Stimulated activated CD8-positive, alpha-beta memory T cell treated with anti-CD3 and anti-CD28 coated beads, Interleukin-15, amount 100 ng/mL, for 4 hours (primary cell): ENCODE measurements at places on chromosomes 2 and 18.

DNA sequence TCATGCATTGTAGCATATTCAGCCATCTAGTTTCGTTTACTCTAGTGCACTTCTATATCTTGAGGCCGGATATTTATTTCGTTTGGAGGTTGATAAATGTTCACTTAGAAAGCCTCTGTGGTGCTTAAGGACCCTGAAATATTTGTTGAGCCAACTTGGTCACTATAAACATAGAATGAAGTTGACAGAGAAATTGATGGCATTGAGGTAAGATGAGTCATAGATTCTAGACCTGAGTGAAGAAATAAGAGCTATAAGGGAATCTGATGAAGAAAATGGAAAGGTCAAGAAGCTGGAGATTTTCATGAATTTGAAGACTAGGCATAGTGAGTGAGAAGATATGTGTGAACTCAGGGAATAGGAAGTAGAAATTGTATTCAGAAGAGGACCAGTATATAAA is 35.9 kb downstream of the EPC2 start:
- no peak for DNase-seq

- no peak for DNase-seq
Measured at GRCh38 chr2:128466376-128466775, 147.7 kb upstream of the HS6ST1 start.

DNA sequence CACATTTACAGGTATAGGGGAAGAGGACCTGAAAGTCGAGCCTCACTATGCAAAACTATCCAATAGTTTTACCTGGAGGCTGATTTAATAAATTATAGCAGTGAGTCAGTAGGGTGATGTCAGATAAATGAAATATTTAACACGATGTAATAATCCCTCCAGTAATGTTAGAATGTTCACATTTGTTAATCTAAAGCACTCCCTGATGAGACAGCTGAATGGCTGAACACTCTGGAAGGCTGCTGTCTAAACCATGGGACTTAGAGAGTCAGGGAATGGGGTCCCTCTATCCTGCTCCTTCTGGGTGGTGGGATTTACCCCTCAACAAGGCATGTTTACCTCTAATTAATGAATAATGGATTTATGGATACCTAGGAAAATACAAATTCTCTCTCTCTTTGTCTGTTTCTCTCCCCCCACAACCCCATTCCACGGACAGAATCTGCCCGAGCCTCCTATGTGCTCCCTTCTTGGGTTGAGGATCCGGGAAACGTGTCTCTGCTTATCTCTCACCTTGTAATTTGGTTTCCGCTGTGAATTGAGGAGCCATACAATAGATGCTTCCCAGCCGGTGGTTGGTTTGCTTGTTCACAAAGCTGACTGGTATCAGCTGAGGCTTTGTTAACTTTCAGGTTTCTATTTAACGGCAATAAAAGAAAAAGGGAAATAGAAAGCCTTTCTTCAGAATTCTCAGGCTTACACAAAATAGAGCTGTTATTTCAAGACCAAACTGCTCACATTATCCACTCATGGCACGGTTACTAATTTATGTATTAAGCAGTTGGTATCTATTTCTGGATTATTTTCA is 25.9 kb downstream of the LRRC30 start:
- no peak for DNase-seq

DNA sequence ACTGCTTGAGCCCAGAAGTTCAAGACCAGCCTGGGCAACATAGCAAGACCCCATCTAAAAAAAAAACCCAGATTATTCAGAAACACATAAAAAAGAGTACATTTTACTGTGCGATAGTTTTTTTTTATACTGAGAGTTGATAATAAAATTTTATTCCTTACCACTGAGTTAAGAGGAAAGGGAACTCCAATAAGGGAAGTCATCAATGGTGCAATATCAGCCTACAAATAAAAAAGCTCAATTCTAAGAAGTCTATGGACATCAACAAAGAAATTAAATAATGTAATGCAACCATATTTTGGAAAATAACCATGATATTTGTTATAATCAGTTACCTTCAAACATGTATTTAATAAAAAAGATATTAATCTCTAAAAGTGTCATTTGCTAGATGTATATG is 46.6 kb downstream of the PIGN start:
- no peak for DNase-seq

DNA sequence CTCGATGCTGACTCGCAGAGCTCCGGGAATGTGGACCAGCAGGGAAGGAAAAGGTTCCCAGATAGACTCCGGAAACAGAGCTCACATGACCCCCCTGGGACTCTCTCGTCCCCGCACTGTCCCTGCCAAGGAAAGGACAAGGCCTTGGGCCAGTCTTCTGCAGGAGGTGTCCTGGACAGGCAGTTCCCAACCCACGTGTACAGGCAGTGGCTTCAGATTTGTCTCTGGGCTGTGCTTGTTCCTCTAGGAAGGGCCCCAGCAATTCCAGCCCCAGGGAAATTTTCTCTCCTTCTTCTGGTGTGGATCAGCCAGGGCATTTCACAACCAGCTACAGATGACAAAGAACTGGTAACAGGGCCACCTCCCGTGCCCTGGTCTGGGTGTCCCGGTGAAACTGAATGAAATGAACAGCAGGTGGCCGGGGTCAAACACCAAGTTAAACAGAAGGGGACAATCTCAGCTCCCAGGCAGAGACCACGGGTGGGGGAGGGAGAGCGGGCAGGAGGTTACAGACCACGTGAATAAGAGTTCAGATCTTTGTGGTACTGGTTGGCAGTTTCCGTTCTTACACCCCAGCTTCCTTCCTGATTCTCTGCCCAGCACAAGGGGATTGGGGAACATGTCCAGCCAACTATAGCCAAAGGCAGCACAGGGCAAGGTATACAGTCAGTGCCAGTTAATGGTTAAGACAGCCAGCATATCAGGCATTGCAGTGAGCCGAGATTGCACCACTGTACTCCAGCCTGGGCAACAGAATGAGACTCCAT is 52.2 kb upstream of the CAB39 start:
- DNase-seq = no peak

DNA sequence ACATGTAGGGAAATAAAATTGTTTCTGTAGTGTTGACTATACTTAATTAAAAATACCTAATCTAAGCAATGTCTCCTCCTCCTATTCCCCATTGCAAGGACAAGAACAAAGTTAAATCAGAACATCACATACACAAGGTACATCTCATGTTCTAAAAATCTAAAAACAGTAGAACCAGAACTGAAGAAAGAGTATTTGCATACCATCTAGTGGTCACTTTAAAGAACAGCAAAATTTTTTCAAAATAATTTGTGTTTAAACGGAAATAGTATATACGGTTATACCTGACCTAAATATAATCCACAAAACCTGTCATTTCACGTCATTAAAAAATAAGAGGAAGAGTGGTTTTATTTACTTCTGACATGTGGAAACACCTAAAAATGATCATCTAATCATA is 294.3 kb upstream of the KCNH7 start:
- DNase-seq = no peak

GRCh38 chr2:201827621-201828020 is 21.3 kb downstream of the CDK15 start:
- DNase-seq = no peak

GRCh38 chr2:105438104-105438929 is 39.5 kb upstream of the FHL2 start:
- no peak for DNase-seq

DNA sequence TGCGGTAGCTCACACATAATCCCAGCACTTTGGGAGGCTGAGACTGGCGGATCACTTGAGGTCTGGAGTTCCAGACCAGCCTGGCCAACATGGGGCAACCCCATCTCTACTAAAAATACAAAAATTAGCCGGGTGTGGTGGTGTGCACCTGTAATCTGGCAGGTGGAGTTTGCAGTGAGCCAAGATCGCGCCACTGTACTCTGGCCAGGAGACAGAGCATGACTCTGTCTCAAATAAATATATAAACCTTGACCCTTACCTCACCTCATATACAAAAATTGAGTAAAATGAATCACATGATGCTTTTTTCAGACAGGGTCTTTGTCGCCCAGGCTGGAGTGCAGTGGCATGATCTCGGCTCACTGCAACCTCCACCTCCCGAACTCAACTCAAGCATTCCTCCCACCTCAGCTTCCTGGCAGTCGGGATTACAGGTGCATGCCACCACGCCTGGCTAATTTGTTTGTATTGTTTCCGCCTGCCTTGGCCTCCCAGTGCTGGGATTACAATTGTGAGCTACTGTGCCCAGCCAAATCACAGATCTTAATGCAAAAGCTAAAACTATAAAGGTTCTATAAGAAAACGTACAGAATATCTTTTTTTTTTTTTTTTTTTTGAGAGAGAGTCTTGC is 25.3 kb downstream of the XPO1 start:
- DNase-seq = no peak

GRCh38 chr18:60925892-60926291 is 407.3 kb upstream of the CDH20 start:
- DNase-seq = no peak

GRCh38 chr18:5824370-5824984 is 70.8 kb downstream of the TMEM200C start:
- DNase-seq = no peak
